ENCODE measurements at places on chromosomes 3 and 15.

DNA sequence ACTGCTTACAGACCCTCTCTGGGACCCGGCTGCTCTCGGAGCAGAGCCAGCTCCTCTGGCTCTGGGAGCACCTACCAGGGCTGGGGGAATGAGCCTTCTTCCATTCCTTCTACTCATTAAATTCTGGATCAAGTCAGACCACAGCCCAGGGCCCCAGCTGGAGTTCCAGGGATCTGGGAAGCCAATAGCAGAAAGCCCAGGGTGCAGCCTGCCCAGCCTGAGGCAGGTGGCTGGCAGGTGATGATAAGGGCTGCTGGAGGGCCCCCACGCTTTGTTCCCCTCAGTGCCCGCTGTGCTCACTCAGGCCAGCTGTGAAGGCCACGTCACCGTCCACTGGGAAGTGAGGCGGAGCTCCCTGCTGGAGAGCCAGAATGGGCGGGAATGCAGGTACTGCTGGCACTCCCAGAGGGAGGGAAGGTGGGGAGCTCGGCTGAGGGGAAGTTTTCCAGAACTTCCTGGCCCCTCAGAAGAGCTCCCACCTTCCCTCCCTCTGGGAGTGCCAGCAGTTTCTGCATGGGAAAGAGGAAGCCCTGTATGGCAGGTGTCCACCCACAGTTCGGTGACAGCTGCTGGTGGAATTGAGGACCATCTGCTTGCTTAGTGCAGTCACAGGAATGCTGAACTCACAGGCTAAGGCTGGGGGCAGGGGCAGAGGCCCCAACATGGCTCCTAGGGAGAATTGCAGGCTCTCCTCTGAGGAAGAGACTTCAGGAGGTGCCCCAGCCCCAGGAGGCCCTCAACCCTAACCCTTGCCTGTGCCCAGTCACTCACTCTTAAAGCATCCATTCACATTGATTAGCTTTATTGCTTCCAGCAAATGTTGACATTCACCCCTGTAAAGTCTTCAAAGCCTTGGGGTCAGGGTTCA lies 12.6 kb upstream of the RTP3 start:
- no peak for DNase-seq

- no peak for DNase-seq
These were observed 2.5 kb downstream of the CCDC71 start for GRCh38 chr3:49163609-49164008.

DNA sequence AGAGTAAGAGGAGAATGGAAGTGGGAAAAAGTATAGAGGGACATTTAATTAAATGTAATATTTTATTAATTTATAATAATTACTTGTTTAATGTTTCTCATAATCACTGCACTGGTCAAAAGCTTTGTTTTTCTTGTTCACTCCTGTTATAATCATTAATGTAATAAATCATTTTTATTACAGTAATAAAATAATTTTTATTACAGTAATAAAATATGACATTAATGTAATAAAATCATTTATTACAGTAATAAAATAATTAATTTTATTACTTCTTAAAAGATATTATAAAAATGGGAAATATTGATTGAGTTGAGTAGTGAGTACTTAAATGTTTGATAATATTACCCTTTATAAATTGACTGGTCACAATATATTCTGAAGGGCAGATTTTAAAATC lies 181.1 kb upstream of the SOX2 start:
- DNase-seq, result no peak

DNA sequence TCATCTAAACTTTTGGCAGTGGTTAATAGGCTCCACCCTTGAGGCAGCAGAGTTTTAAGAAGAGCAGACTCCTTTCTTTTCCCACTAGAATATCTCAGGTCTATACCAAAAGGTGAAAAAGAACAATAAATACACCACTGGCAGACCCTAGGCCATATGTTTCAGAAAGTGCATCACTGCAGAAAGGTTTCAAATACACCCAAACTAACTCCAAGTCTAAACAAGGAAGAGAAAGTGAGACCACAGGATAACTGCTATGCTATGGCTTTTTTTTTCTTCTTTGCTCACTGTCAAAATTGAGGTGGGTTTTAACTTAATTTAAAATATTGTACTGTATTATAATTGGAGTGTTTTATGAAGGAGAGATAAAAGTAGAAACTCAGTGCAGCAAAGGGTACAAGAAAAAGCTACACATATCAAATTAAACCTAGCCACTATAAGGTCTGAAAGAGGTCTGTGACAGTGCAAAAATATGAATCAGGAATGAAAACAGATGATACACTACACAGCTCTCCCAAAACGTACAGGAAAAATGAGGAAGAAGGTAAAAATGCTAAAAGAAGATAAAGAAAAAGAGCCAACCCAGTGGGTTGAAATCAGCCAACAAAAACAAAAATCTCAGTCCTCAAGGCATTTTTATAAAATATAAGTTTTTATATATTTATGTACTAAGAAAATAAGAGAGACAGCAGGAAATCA lies 8.4 kb downstream of the SNX4 start:
- DNase-seq, result no peak

GRCh38 chr3:126447456-126448106 lies 28.1 kb downstream of the ZXDC start:
- DNase-seq, result no peak

DNA sequence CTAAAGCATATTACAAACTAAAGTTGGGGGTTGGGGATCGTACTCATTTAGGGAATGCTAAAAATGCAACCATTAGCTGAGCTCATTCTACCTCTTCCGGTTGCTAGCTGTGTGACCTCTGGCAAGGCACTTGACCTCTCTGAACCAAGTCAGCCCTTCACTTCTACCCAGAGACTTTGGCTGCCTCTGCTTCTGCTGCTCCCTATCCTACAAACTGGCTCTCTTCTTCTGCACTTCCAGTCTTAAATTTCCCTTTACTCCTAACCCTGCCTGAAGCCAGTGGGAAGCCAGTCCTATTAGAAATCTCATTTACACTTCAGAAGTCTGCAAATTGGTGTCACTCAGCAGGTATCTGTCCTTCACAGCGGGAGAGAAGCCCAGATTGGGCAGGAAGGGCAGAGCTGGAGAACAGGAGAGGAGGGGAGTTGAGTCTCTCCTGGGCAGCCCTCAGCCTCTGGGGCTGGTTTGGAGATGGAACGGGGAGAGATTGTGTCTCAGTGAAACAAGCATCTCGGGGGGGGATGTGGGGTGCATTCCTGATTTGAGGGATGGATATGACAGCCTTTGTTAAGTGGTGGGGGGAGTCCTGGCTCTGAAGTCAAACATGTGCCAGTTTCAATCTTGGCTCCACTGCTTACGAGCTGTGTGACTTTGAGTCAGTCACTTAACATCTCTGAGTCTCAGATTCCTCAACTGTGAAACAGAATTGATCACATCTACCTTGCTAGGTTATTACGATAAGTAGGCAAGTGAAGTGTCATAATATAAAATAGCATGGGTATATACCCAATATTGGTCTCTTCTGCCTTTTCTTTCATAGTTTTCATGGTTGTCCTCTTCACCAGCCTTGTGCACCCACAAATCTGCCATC lies 7.8 kb upstream of the AEN start:
- DNase-seq, result no peak

GRCh38 chr15:23869396-23869795 lies 182.3 kb upstream of the NDN start:
- DNase-seq, result no peak
